Dorsolateral prefrontal cortex (tissue), 122 donors: ENCODE measurements at places on chromosomes 11 and 22. TPM values are rescaled to one million over a fixed set of nuclear protein-coding genes. Genes with fewer than 3 reads are reported as not detected.

DNA sequence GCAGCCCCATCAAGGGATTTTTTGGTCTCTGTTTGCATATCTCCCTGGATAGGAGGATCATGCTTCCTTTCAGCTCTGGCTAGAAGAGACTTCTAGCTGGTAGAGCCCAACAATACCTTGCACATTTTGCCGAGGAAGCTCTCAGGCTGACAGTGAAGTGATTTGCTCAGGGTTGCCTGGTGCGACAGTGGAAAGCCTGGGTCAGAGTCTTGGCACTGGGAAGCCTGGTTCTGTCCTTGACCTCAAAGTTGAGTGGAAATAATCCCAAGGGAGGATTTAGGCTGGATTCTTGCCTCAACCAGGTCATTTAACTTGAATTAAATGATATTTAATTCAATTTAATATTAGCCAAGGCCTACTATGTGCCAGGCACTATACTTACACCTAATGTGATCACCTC is 24.4 kb upstream of the ALG8 start:
- no peak for DNase-seq

GRCh38 chr11:69700278-69701140 is 3.3 kb downstream of the FGF19 start:
- peak; percentile 59 for DNase-seq

GRCh38 chr11:122050021-122050690 is 65.9 kb downstream of the BLID start:
- DNase-seq = no peak

- no peak for DNase-seq
Observed at GRCh38 chr11:68002938-68003845, 705 bp downstream of the UNC93B1 start.

- no peak for DNase-seq
Observed at GRCh38 chr11:65215441-65216076, 33.8 kb downstream of the CAPN1 start.

DNA sequence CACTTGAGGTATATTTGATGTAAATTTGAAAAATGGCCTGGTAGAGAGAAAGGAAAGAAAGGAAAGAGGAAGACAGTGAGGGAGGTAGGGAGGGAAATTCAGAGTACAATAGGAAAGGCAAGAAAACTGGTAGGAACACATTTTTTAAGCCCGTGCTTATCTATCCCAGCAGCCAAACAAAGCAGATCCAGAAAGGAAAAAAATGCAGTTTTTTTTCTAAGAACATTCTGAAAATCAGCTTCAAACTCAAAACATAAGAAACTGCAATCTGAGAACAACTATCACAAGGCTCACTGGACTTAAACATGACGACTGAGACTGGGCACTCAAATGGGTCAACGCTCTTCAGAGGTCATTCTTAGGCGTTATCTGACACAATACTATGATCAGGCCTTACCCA is 408.3 kb upstream of the DDI1 start:
- no peak for DNase-seq

DNA sequence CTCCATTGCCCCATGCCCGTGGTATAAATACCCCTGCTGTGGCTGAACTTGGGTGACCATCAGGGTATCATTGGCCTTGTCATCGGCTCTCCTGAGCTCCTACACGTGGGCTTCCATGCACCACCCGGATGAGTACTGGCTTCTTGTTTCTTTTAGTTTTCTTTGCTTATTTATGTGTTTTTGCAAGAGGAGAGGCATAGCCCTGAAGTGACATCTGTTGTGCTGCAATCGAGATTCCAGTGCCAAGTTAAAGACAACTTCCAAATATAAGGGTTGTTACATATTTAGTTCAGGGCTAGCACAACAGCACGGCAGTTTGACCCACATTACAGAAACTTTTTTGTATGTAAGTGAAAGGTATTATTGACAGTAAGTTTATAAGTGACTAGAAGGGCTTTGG is 1087.1 kb downstream of the TBC1D22A start:
- no peak for DNase-seq

GRCh38 chr22:50169181-50169759 is 1.3 kb upstream of the PANX2 start:
- no peak for DNase-seq

DNA sequence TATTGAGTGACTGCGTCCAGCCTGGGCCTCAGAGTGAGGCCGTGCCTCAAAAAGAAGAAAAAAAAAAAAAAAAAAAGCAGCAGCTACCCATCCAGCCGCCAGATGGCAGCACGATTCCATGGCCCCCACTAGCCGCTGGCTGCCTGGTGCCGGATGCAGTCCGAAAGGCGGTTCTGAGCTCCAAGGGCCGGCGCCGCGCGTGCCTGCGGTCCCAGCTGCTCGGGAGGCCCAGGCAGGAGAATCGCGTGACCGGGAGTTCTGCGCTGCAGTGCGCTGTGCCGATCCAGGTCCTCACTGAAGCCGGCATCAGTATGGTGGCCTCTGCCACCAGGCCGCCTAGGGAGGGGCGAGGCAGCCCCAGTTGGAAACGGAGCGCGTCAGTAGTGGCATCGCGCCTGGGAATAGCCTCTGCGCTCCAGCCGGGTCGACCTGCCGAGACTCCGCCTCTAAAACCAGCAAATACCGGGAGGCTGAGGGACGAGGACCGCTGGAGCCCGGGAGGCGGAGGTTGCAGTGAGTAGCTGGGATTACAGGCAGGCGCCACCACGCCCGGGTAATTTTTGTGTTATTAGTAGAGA is 19.3 kb downstream of the SCARF2 start:
- DNase-seq = peak; percentile 69

GRCh38 chr22:31896472-31896871 is 47.9 kb upstream of the YWHAH start:
- DNase-seq = no peak

The E2F8 gene
- not detected for total RNA-seq

The RFPL3 gene
- total RNA-seq = not detected

The MPPED2 gene
- total RNA-seq = 27.5 TPM

The TRPM5 gene
- not detected for total RNA-seq
